ENCODE measurements at places on chromosomes 5 and 9.
A peak's percentile ranks its signal among the peaks of the same experiment; 100 is the strongest.

GRCh38 chr9:137366445-137366810, 56.5 kb downstream of the EXD3 start:
- peak; percentile 50 for DNase-seq

- peak; percentile 71 for DNase-seq
Observed at GRCh38 chr5:171946000-171946781, 60.2 kb downstream of the FBXW11 start.

DNA sequence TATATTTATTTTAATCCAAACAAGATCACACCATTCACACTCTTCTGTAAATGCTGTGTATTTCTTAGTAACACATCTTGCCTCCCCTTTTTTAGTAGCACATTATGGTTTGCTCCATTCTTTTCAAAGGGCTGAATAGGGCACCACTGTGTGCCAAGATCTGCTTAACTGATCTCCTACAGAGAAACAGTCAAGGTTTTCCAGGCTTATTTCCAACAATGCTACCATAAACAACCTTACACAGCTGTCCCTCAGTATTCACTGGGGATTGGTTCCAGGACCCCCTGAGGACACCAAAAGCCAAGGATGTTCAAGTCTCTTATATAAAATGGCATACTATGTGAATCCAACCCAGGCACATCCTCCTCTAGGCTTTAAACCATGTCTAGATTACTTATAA, 16.5 kb downstream of the GOLM1 start:
- DNase-seq: no peak

GRCh38 chr5:43065387-43065947, 25.3 kb upstream of the ANXA2R start:
- no peak for DNase-seq

DNA sequence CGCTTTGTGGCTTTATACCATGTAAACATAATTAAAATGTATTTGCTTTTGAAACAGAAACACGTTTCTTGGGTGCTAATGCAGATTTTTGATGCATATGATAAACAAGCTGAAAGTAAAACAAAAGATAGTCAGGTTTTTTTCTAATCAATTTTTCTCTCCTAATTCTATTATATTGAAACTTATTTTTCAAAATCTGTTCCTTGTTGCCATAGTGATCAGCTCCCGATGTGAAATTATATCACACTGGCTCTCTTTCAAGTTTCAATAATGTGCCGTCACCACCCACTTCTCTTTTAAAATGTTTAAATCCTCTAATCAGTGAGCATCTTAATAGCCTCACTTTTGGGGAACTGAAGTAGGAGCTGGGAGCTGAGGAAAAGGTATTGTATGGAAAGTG, 36.4 kb upstream of the DAPK1 start:
- no peak for DNase-seq

GRCh38 chr5:119036101-119036762, 34.7 kb upstream of the DMXL1 start:
- DNase-seq: no peak

DNA sequence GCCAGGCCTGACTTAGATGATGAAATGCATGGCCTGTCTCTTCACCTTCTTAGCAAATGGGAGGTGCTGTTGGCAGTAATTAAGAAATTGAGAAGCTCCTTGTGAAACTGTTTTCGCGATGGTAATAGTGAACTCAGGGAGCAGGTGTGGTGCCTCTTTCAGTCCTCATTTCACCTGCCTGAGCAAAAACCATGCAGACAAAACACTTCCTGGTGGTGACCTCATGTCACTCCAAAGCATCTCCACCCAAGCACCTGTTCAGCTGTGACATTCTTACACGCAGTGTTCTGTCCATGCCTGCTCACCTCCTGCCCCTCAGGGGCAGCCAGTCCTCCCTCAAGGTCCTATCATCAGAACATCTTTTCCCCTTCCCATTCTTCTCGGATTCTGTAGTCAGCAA, 146.5 kb downstream of the CD180 start:
- DNase-seq: no peak

DNA sequence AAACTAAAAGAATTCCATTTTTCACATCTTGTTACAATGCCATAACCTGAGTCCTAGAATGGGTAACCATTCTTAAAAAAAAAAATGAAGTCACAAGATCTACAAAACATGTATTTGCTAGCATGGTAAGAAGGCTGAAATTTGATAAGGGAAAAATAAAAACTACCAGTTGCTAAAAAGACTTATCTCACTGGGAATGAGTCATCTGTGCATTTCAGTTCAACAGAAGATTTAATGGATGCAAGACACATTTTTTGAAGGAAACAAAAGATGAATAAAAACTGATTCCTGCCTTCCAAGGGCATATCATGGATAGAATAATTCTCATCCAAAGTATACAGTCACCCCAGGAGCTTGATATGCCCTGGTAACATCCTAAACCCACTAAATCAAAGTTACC, 47.2 kb downstream of the SGTB start:
- no peak for DNase-seq

DNA sequence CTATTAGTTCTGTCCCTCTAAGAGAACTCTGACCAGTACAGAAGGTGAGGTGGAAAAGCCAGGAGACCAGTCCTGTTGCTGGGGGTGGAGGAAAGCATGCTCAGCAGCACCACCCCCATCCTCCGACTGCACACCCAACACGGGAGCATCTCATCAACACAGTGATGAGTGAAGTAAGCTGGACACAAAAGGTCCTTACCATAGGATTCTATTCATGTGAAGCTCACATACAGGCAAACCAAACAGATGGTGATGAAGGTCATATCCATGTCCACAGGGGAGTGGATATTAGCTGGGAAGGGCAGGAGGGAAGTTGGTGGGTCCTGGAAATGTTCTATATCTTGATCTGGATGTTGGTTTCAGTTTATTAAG, 14.8 kb upstream of the MARCHF6 start:
- no peak for DNase-seq

DNA sequence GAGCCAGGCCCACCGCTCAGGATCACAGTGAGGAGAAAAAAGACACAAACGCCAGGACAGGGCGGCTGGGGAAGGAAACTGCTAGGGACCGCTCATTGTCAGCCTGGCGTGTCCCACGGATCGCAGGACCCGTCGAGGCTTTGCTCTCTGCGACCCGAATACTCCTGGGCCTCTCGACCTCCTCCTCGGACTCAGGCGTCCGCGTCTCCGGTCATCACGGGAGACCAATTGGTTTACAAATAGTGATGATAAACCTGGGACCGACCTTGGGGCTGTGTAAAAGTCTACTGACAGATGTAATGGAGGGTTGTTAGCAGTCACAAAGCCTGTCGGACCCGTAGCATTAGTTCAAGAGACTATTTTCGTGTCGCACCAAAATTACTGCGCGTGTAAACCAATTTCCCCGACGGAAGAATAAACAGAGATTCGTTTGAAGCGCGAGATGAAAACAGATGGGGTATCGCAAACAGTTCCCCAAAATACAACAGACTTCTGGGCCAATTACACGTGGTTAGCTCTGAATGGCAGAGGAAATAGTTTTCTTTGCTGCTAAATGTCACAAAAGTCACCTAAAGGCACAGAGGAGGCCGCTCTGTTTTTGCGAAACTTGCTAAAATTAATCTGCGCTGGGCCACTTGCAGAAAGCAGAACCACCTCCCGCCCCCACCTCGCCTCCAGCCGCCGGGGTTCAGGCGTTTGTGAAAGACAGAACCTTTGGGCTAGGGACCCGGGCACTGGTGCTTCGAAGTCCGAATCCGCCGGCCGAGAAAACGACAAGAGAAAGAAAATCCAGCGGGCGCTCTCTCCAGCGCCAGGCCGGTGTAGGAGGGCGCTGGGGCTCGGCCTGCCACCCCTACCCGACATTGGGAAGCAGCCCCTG, 67.6 kb downstream of the FOXD1 start:
- DNase-seq: no peak

DNA sequence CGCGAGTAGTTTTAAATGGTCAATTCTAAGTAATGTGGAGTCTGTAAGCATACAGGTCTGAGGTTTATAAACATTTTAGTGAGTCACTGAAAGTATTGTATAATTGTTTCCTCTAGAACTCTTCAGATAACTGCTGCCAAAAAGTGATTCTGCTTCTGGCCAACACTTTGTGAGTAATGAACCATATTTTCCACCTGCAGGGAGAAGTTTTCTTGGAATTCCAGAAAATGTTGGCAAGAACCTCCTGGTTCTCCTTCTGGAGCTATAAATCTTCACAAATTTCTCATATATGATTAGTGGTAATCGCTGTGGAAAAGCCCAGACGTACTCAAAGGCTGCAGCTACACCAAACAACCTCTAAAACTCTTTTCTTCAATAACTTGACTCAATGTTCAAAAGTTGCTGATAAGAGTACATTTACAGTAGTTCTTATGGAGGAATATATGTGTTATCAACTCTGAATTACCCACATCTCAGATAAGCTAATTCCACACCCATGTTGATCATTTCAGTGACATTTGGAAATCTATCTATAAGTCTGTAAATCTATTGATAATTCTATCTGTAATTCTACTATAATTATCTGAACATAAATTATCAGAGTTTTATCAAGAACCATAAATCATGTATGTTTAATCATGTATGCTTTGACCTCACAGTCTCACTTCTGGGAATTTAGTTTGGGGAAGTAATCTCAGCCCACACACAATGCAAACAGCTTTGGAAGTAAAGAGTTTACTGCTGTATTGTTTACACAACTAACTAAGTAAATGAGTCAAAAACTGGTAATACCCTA, 74.1 kb downstream of the FNBP1 start:
- peak; percentile 4 for DNase-seq

GRCh38 chr5:100706776-100707175, 171.6 kb downstream of the FAM174A start:
- no peak for DNase-seq

- no peak for DNase-seq
Observed at GRCh38 chr9:4380406-4380805, 80.5 kb upstream of the GLIS3 start.

Data from islet precursor cell (in vitro differentiated cells).